ENCODE measurements at places on chromosomes 2 and 18.

GRCh38 chr2:215658635-215659305 lies 222.9 kb upstream of the FN1 start:
- DNase-seq: no peak

DNA sequence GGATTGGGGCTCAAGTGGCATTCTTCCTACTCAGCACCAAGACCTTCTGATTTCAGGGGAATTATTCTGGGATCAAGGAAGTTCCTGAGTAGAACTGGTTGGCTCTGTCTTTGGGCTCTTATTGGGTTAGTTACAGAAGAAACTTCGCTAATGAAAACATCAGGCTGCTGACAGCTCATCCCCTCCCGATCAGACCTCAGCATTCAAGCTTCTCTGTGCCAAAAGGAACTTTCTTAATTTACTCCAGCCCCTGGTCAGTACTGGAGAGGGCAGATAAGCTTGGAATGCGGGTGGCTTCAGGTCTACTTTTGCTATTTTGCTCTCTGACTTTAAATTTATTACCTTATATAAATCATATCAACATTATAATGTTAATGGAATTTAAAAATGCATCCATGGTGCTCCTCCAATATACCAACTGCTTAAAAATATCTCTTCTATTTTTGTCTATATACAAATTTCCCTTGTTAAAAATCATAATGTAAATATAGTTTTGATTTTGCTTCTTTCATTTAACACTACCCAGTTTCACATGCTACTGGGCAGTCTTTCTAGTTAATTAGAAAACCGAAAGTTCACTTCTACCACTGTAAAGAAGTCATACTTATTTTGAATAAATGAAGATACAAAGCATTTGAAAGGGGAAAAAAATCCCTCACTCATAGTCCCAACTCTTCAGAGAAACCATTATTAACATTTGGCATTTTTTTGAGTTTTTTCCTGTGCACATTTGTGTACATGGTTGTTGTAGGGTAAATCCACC lies 34.4 kb downstream of the PCARE start:
- no peak for DNase-seq

DNA sequence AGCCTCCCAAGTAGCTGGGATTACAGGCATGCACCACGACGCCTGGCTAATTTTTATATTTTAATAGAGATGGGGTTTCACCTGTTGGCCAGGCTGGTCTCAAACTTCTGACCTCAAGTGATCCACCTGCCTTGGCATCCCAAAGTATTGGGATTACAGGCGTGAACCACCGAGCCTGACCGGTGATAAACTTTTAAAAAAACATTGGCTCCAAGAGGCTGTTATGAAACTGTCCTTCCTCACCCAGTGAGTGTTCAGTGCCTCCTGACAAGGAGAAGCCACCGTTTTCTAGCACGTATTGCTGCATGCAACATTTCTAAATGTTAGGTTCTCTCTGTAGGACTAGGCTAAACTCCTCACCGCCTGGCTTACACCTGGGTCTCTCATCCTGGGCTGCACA lies 63.3 kb downstream of the EDAR start:
- peak; percentile 15 for DNase-seq

DNA sequence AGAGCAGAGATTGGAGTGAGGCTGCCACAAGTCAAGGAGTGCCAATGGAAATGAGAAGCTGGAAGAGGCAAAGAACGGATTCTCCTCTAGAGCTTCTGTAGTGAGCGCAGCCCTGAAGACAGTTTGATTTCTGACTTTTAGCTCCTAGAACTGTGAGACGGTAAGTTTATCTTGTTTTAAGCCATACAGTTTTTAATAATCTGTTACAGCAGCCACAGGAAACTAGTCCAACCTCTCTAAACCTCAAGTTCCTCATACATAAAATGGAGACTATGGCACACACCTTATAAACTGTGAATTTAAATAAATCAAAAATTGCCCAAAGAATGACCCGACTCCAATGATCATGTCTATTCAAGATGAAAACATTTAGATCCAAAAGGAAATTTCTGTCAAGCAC lies 596.5 kb downstream of the BCL11A start:
- no peak for DNase-seq

GRCh38 chr18:13934676-13935075 lies 19.3 kb upstream of the MC2R start:
- peak; percentile 18 for DNase-seq

- no peak for DNase-seq
These were observed 7.3 kb downstream of the PLA2R1 start for GRCh38 chr2:160054984-160055725.

DNA sequence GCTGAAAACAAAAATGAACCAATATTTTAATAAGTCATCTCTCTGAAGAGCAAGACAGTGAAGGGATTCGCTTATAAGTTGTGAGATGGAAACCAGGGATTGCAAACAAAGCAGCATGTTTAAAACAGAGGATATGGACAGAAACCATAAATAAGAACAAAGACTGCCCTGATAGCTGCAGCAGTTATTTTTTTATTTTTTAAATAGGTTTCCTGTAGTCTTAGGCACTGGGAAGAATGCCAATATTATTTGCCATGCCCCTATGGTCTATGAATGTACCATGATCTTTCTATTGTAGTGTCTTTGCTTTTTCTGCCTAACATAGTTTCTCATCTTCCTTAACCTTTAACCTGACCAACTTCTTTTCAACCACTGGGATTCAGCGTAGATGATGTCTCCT lies 1334.0 kb upstream of the NRXN1 start:
- no peak for DNase-seq

DNA sequence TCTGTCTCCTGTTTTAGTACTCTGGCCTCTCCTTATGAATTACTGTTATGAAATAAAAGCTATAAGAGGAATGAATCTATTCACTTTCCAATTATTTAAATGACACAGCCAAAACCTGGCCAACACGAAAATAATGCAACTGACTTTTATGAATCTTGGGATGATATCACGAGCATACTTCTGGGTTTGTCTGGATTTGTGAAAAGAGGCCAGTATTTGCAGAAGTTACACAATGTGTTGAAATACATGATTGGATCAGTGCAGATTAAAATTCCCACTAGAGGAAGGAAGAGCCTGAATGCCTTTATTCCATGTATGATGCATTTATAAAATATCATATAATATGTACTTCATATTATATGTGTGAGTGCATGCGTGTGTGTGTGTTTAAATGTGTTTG lies 418.2 kb downstream of the GRB14 start:
- DNase-seq: no peak

DNA sequence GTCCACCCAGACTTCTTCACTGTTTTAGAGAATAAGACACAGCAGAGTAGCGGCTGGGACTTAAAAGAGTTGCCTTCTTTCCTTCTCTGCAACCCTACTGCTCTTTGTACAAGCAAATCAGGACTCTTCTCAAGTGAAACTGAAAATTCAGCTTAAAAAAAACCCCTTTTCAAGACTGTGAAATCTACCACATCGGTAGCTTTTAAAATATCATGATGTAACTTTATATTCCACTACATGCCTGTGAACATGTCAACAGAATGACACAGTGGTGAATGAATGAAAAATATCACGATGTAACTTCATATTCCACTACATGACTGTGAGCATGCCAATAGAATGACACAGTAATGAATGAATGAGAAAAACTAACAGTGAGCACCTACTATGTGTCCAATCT lies 53.4 kb downstream of the TCF4 start:
- no peak for DNase-seq

- DNase-seq: no peak
These were observed 316.3 kb downstream of the CELF4 start for GRCh38 chr18:37249171-37249886.

GRCh38 chr2:108921096-108922030 lies 67.7 kb downstream of the EDAR start:
- peak; percentile 80 for DNase-seq

GRCh38 chr2:190627448-190628412 lies 21.2 kb upstream of the NAB1 start:
- no peak for DNase-seq

DNA sequence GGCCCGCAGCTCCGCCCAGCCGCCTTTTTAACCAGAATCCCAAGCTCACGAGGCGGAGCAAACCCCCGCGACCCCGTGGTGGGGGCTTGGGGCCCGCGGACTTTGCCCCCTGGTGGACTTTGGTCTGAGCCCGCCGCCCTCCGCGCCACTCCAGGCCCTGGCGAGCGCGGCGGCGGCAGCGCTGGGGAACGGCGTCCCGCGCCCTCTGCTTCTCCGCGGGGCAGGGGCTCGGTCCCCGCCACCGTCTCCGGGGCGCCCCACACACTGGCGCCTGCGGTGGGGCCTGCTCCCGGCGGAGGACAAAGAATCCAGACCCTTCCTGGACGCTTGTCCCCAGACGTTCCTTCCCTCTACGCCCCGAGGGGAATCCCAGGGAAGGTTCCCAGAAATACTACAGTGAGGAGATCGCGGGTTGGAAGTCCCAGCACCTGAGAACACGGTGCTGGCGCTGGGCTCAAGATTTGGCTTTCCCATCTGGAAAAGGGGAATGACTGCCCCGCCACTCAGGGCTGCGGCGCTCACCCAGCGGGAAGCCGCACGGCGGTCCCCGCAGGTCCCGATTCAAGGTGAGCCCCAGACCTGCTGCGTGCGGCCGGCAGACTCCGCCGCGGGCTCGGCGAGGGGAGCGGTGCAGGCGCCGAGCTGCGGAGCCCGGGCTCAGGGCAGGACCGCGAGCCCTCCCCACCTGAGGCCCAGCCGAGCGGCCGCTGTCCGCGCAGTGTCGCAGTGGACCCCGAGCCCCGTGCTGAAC lies at the start of gene HAAO:
Gene HAAO (minus strand): TSS at position 1 of the 751 bp plus-strand sequence. CDS start 47 bp downstream, outside the sequence.
- no peak for DNase-seq

DNA sequence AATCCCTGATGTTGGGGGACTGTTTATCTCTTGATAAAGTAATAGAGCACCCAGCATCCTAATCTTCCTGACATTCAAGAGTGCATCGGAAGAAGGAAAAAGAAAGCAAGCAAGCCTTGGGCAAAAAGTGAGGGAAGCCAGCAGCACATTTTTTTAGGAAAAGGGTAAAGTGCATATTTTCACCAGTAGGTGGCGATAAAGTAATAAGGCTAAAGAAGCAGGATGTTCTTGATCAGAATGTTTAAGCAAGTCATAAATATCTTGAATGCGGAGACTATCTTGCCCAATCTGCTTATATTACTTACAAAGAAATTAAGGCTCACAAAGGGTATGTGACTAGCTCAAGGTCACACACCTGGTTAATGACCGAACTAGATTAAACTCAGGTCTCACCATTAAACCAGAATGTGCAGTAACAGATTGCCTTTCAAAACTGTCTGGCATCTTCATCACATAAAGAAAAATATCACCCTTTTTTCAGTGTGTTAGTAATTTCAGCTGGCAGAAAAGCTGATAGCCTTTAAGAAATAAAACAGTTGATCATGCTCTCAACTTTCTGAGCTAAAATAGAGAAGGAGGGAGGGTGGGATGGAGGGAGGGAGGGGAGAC lies 83.8 kb downstream of the VIT start:
- peak; percentile 66 for DNase-seq

- DNase-seq: no peak
These were observed 404.7 kb upstream of the CHAC2 start for GRCh38 chr2:53362934-53363333.

- DNase-seq: no peak
These were observed 44.9 kb downstream of the LINC00305 start for GRCh38 chr18:64103986-64104385.

DNA sequence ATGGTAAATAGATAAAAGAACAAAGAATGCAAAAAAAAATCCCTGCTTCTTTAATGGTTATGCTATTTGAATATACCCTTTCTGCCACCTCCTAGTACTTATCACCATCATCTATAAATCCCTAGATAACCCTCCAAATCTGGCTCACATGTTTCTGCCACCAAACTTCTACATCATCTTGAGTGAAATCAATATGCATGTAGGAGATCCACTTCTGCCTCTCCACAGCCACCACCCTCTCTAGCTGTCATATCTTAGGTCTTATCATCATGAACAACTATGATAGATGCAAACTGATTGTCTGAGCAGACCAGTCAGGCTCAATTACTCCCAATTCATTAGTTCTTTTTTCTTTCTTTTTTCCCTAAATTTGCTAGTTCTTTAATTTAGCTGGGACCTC lies 55.3 kb downstream of the STRN start:
- DNase-seq: no peak

DNA sequence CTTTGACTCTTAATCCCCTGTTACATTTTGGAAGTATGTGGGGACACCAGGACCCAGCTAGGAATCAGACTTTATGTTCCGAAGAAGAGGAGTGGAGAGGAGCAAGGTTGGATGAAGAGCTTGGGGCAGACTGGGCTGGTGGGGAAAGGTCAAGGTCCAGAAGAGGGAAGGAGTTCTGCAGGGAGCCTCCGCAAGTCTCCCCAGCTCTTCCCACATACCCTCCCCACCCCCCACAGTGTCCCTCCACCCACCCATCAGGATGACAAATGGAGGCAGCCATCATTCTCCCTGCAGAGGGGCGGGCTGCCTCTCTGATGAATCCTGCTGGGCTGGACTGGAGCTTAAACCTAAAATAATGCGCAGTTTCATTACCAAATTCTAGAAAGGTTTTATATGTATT lies 77.2 kb downstream of the ACKR3 start:
- DNase-seq: no peak

- DNase-seq: no peak
These were observed 25.7 kb downstream of the MTHFD2 start for GRCh38 chr2:74223941-74224770.

DNA sequence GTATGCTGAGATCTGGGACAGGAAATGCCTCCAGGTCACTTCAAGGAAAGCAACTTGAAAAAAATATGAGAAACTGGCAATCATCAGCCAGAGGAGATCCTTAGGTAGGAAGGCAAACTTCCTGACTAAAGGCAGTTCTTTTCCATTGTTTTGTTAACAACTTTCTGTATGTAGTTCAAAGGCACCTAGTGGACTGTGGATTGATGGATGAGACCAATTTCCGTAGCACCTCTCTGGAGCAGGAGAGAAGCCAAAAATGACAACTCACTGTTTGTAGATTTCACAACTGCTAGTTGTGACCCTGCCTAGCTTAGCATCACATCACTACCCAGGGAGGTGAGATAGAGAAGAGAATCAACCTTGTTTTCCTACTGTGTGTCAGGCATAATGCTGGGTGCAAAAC lies 21.8 kb upstream of the NOSTRIN start:
- peak; percentile 58 for DNase-seq

DNA sequence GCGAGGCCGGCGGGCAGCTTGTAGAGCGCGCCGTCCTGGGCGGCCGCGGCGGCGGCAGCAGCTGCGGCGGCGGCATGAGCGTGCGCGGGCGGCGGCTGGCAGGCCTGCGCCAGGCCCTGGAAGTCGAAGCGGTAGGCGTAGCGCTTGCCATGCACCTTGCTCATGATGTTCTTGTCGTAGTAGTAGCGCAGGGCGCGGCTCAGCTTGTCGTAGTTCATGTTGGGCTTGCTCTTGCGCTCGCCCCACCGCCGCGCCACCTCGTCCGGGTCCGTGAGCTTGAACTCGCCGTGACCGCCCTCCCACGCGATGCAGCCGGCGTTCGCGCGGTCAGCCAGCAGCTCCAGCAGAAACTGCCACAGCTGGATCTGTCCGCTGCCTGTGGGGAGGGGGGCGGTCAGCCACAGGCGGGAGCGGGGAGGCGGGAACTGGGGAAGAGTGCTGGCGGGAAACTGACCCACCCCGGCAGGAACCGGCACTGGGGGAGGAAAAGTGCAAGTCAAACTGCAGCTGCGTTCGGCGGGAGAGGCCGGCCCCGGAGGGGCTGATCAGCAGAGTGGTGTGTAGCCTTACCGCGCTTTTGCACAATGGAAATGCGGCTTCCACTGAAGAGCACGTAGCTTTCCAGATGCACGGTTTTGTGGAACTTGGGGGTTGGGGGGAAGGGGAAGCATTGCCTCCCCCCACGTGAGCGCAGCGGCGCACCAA lies 3.0 kb downstream of the FEV start:
- no peak for DNase-seq

All from MCF 10A (cell line).